COR-L47 (cell line): ENCODE measurements at places on chromosomes 3 and 15.
A peak's percentile ranks its signal among the peaks of the same experiment; 100 is the strongest.

GRCh38 chr15:70507772-70508371 is 255.5 kb downstream of the UACA start:
- DNase-seq: no peak

DNA sequence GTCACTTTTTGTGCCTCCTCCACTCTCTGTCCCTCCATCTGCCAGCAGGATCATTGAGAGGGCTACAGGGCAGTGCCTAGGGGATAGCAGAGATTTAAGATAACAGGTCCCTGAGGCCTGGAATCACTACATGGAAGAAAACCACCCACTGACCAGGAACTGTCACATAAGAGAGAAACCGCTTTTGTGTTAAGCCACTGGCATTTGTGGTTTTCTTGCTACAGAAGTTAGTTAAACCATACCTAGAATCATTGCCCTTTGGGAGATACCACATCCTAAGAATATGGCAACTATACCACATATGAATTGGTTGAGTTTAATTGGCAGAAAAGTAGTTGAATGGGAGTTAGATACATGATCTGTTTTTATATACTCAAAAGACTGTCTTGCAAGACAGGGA is 112.8 kb upstream of the LPP start:
- DNase-seq: no peak

DNA sequence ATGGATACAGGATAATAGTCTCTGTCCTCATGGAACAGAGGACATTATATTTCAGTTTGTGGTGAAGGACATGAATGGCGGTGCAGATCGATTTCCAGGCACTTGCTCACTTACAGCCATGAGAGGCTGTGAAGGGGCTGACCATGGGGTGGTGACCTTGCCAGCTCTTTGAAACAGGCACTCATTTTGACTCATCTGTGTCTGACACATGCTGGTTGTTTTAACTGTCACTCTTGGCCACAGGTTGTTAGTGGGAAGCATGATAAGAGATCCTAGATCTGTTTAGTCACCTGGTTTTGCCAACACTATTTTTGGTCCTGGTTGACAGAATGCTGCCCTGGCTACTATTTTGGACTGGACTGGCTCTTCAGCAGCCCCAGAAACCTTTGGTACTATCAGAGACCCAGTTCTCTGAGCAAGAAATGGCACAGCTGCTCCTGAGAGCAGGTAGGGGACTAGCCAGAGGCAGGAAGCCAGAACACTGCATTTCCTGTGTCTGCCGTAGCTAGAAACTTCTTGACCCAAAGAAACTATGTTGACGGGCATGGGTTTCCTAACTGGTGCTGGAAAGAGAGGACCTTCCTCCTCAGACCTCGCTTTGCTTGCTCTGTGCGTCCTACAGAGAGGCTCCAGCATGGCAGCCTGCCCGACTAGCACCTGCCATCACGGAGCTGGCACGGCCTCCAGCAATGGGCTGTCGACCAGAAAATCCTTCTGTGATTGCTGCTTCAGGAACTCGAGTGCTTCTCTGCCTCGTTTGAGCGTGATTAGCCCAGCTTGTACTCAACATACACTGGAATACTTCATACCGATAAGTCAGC is 6.3 kb downstream of the PXYLP1 start:
- peak; percentile 85 for DNase-seq

- peak; percentile 93 for DNase-seq
Measured at GRCh38 chr3:120147072-120147871, 53.0 kb upstream of the GSK3B start.

DNA sequence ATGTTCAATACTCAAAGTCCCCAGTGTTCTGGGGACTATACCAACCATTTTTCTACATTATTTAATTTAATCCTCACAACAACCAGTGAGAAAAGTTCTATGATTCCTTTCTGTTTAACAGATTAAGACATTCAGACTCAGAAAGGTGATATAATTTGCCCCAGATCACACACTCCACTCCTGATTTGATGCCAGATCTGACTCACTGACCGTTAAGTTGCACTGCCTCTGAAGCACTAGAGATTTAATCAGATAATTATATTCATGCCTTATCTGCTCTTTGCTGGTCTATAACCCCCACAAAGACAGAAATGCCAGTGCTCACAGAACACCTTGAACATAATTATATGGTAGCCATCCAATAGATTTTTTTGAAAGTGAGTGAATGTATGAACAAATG is 501.0 kb downstream of the IGSF11 start:
- DNase-seq: no peak

DNA sequence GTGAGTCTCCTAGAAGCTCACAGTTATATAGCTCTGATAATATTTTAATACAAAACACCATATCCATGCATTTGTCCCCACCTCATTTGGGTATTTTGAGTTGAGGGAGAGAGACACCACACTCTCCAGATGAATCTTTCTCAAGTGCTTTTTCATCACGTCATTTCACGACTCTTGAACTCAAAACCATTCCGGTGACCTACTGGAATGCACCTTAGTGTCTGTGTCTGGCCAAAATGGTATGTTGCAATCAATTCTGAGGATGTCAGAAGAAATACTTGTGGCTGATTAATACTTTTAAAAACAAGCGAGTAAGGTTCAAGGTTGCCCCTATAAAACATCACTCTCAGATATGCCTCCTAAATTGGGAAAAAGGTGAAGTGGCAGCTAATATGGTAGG is 352.6 kb upstream of the ICE2 start:
- DNase-seq: no peak

DNA sequence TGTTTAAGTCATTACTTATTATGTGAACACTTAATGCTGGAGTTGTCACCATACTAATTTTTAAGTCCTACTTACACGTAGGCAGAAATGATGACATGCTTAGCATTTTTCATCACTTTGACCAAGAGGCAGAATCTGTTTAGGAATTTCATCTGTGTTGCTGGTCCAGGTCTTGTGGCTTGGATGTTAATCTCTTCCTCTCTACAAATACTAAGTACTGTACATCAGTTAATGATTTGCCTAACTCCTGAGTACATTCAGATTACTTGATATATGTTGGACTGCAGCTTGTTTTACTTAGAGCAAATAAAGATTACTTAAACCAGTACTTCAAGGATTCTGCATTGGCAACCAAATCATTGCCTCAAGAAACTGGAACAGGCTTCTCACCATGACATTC is 8.6 kb downstream of the SNRK start:
- DNase-seq: no peak

GRCh38 chr3:112894258-112894657 is 47.6 kb upstream of the CD200R1L start:
- no peak for DNase-seq

- no peak for DNase-seq
Measured at GRCh38 chr15:88821993-88822392, 18.8 kb downstream of the ACAN start.
